ENCODE measurements at places on chromosomes 11 and 22.

DNA sequence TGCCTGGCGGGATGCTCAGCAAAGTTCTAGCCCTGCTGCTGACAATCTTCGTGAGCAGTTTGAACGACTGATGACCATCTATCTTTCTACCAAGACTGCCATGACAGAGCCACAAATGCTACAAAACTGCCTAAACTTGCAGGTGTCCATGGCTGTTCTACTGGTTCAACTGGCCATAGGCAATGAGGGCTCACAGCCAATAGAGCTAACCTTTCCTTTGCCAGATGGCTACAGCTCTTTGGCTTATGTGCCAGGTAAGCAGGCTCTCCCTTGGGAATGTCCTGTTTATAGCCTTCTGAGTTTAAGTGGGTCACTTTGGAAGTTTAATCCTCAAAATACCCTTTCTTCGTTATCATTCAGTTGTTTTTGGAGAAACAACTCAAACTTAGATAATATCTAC lies 20.1 kb downstream of the UBE4A start:
- no peak for DNase-seq

DNA sequence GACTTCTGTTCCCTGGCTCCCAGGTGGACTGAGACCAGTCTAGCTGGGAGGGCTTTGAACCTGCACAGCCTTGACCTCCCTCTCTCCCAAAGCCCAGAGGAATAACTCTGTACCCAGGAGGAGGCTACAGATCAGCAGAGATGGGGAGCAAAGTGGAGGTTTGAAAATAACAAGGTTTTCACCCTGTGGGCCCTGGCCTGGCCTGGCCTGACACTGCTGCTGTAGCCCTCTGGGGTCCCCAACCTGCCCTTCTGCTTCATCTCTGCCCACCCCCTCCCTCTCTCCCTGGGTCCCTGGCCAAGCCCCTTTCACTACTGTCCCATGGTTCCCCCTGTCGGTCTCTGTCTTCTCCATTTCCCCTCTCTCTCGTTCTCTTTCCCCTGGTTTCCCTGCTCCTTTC lies 225.2 kb downstream of the BUD13 start:
- no peak for DNase-seq

DNA sequence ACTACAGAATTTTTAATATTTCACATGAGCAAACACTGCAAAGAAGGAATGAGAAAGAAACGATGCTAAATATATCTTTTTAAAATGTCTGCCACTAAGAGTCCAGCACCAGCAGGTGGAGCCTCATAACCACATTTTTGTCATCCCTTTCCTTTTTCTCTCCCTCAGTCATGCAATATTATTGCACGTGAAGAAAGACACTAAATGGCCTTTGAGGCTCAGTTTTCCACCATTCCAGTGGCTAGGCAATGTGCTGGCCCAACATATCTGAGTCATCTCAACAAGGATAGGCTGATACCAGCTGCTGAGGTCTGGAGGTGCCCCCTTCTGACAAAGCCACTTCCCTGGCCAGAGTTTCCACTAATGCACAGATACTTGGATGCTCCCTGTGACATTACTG lies 1.8 kb downstream of the ALKBH8 start:
- peak; percentile 81 for DNase-seq

GRCh38 chr22:44483878-44484277 lies 14.2 kb downstream of the RTL6 start:
- DNase-seq, result no peak

DNA sequence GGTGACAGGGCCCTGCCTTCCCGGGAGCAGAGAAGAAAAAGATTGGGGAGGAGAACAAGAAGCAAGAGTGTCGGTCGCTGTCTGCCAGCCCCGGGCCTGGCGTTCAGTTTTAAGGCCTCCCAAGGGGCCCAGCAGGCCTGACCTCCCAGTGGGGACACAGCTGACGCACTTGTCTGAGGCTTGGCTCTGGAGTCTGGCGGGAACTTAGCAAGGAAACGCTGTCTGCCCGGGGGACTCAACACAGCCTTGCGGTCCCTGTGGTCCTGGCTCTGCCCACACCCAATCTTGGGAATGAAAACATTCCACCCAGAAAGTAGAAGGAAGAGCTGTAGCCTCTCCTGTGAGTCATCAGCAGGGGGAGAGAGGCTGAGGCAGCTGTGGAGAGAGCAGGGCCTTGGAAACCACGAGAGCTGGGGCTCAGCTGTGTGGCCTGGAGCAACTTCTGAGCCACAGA lies 54.4 kb downstream of the TRAF6 start:
- DNase-seq, result no peak

- no peak for DNase-seq
Observed at GRCh38 chr22:44304354-44304753, 8.4 kb downstream of the SHISAL1 start.

DNA sequence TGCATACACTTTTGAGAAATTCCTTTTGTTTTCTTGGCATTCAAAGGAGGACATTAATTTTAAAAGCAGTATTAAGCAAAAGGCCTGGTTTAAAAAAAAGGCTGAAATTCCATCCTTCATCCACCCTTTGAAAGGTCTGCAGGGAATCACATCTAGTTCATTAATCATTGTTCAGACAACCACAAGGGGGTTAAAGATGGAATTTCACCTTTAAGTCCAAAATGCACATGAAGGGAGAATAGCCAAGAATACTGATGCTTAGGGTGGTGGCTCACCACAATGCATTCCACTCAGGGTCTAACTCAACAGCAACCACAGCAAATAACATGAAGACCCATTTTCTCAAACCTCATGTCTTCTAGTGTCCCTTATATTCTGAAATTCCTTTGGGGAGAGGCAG lies 256.9 kb downstream of the CADM1 start:
- no peak for DNase-seq

- DNase-seq, result no peak
Observed at GRCh38 chr11:15618583-15619032, 503.9 kb downstream of the INSC start.

- DNase-seq, result no peak
Observed at GRCh38 chr22:43319661-43320486, 23.3 kb downstream of the SCUBE1 start.

GRCh38 chr11:10488934-10489691 lies 34.0 kb downstream of the AMPD3 start:
- DNase-seq, result peak; percentile 10

GRCh38 chr22:29105468-29105867 lies 32.6 kb downstream of the KREMEN1 start:
- no peak for DNase-seq

DNA sequence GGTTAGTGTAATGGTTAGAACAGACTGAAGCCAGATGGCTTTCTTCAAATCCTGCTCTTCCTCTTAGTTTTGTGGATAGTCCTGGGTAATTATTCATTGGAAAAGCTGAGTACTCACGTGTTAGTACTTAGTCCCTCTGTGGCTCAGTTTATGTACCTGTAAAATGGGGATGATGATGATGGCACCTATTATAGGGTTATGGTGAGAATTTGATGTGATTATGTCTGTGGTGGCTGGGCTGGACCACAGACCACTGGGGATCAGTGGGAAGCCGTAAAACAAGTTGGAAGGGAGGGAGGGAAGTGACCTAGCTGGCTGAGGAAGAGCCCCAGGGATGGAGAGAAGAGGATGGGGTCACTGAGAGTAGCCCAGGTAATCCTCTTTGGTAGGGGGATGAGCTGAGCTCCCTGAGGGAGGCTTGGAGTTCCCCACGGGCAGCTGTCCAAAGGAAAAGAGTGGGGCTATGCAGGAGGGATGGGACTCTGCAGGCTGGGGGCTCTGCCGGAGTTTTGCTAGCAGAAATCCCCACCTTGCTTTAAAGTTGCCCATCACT lies 19.8 kb downstream of the ARHGEF17 start:
- DNase-seq, result no peak

- no peak for DNase-seq
Observed at GRCh38 chr22:23031381-23031780, 38.9 kb upstream of the GNAZ start.

- DNase-seq, result no peak
Observed at GRCh38 chr22:32615874-32616564, 141.4 kb downstream of the FBXO7 start.

DNA sequence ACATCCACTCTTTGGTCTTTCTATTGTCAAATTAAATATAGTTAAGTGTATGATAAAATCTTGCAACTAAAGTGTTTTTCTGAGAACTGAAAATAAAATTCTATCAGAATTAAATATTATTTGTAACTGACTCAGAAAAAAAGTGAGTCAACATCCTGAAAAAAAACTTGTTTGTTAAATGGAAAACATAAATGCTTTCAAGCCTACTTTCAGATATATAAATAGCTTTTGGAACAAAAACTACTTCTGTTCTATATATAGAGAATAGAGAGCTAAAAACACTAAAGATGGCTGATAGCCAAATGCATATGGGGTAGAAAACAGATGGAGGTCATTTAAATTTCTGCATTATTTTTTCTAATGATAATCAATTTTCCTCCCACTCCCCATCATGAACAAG lies 61.8 kb downstream of the PIK3C2A start:
- no peak for DNase-seq

DNA sequence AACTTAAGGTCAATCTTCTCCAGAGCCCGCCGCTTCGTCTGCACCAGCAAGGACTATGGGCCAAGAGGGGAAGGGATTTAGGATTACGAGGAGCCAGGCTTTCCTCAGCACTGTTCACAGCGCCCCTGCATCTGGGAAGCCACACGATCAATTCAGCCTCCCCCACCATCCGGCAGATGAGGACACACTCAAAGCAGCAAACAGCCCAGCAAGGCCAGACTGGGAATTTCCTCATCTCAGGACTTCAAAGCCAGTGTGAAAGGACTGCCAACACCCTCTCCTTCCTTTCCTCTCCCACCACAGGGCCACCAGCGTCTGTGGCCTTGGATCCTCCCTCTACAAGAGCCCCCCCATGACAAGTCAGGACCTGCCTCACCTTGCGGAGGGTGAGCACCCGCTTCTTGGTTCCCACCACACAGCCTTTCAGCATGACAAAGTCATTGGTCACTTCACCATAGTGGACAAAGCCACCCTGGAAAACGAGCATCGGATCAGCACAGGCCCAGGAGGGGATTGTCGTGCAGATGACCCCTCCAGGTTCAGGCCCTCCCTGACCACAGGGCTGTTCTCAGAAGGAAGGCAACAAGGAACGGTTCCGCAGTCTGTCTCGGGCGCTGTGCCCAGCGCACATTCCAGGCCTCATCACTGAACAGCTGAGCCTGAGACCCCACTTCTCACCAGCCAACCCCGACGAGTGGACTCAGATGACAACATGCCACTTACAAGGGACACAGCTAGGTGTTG lies 6.0 kb downstream of the RPL3 start:
- DNase-seq, result no peak

Measured in NAMALWA (cell line).